ELF-1 (cell line): ENCODE measurements at places on chromosomes 2 and 18.
A peak's percentile ranks its signal among the peaks of the same experiment; 100 is the strongest.

DNA sequence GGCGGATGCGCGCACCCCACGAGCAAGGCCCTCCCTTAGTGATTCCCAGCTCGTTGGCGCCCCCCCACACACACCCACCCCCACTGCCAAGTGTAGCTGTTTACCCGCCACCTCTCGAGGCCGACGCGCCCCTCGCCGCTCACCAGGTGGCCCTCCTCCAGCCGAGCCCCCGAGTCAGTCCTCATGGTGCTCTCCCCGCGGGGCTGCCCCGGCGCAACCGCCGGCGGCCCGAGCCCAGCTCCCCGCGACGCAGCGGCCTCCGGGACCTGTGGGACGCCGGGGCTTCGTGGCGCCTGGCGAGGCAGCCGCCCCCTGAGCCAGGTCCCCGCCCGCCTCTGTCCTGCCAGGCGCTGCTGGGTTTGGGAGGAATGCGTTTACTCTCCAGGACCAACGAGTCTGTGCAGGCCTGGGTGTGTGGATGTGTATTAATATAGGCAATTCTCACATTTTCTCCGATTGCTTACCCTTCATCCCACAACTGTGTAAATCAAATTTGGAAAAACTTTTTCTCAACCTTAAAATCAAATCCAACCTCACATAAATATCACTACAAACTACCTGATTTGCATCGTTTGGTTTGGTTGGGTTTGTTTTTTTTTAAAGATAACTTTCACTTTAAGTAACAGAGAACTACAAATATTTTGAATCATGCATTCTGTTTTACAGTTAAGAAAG is at the start of gene TMEM237:
Gene TMEM237 (minus strand): TSS at position 288 of the 675 bp plus-strand sequence. CDS start 103 bp downstream, at position 185.
- DNase-seq = peak; percentile 32

DNA sequence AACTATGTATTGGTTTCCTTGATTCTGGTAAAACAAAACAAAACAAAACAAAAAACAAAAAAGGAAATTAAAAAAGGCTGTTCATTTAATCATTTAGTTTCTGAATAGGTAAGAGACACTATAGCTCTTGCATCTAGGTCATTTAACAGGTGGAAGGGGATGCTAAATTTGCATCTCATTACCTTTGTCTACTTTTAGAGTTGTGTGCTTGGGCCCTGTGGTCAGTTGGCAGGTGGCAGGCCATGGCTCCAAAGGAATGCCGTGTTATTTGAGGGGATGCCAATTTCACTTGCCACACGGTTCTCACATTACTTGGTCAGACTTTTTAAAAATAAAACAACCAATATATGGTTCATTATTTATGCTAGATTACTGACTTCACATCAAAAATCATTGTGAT is 9.2 kb downstream of the GALNT13 start:
- no peak for DNase-seq

DNA sequence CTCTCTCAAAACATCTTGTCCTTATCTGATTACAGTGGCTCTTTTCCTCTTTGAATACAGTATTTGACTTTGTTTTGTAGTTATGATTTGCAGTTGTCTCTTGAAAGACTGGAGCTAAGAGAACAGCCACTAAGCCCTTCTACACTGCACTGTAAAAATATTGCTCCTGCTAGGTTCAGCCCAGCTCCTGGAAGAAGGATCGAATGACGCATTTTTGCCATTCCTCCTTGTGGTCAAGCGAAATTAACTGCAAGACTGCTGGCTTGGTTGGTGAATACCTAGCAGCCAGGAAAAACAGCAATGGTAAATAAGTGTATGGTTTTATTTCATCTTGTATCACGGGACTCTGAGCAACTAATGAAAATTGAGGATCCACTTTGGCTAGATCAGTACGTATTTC is 407.8 kb upstream of the CDH2 start:
- DNase-seq = peak; percentile 53

GRCh38 chr2:75003773-75004172 is 45.3 kb downstream of the POLE4 start:
- DNase-seq = no peak

DNA sequence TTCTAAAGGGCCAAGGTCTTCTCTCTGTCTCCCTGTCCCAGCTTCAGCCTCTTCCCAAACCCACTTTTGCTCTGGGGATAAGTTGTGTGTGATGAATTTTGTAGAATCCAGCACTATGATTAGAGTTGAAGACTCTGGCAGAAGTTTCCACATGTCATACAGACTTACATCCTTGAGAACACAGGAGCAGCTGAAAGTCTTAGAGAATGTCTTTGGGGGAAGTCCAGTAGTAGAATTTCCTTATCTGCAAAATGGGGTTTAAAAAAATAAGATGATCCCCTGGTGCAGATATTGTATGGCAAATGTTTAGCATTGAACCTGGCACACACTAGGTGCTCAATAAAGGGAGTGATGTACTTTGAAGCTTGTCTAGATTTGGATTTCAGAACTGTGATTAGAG is 65.2 kb downstream of the TMEM247 start:
- DNase-seq = no peak

DNA sequence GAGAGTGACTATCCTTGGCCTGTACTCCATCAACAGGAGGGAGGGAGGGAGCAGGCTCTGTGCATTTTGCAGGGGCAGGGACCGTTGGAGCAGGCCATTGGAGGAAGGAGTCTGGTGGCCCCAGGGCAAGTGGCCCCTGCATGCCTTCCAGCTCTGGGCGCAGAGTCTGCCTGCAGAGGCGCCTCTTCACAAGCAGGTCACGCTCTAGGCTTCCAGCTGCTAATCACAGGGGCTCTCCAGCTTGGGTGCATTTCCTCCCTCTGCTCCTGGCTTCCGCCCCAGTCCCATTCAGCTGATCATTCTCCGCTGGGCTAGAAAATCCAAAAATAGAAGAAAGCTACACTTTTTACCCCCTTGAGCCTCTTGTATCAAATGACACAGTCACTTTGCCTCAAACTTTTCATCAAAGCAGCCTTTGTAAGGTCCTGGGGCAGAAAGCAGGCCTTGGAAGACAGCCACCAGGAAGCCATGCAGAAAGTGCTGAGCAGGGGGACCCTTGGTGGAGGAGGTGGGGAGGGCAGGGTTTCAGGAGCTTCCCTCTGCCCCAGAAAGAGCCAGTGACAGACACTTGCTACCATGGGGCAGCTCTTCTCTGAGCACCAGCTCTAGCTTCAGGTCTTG is 11.3 kb downstream of the TMEM247 start:
- peak; percentile 72 for DNase-seq

GRCh38 chr18:58662118-58662517 is 9.1 kb upstream of the MALT1 start:
- no peak for DNase-seq

DNA sequence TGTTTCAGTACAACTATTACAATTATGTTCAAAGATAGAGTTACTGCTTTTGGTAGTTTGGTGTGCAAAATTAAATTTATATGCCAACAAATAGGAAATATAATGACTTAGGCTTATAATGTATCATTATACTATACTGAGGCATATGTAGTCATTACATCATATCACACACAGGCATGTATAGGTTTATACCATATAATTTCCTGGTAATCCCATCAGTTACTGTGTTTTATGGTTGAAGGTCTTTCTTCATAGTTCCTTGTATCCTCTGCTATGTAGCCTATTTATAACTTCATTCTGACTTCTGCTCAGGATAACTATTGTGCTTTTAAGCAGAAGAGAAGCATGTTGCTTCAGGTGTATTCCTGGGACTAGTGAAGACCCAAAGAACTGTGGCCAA is 110.5 kb downstream of the ZNF407 start:
- no peak for DNase-seq

DNA sequence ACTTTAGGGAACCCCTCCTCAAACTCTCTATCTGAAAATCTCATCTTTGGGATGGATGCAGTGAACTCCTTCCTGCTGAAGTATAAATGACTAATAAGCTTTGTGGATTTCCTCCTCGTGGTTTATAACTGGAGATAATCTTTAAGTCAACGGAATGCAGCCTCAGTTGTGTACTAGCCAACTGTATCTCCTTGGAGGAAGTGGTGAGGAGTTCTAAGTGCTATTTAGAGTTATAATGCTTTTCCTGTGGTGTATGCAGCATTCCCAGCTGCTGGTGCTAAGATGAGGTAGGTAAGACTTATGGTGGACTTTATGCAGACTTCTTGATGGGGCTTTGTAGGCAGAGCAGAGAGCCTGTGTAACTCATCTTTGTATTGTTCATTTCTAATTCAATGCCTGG is 90.9 kb downstream of the LYPD6B start:
- DNase-seq = no peak

GRCh38 chr18:79798346-79798998 is 734 bp downstream of the KCNG2 start:
- DNase-seq = no peak

DNA sequence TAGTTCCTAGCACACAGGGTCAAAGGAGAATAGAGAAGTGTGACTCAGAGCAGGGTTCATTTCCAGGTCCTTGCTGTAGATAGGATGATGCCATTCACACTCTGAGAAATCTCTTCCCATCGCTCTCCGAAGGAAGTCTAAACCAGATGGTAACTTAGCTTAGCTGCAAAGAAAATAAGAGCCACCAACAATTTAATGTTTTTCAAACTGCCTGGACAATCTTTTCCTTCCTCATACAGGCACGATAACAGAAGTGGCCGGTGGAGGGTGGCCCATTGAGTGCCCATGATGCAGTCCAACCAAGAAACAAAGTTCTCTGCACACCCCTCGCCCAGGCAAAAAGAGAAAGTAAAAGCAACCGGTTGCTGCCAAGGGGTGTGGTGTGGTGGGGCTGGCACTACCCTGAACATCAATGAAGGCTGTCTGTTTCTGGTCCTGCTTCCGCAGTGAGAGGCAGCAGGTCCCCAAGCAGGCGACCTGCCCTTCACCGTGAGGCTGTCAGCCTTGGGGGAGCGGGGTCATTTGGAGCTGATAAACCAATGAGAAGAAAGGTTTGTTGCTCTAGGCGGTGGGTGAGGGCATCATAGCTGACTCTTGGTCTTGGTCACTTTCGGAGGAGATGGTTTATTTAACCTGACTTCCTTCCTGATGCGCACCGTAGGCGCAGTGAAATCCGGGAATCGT is 105.6 kb upstream of the CD302 start:
- DNase-seq = no peak

GRCh38 chr2:86027196-86027921 is 78.3 kb downstream of the POLR1A start:
- no peak for DNase-seq

- DNase-seq = peak; percentile 5
These were observed 160.8 kb downstream of the FTCDNL1 start for GRCh38 chr2:199690225-199690624.

GRCh38 chr2:52510432-52510831 is 1257.2 kb upstream of the CHAC2 start:
- no peak for DNase-seq

DNA sequence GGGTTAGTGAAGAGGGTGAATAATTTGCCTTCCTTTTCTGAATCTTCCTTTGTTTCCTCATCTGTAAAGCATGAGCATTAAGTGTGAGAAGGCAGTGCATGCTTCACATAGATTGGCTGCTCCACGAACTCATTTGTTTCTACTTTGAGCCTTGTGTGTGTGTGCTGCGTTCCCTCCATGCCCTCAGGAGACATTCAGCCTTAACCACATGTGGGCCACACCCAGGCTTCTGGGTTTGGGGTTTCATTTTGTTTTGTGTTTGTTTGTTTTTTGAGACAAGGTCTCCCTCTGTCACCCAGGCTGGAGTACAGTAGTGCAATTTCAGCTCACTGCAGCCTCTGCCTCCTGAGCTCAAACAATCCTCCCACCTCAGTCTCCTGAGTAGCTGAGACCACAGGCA is 843.3 kb downstream of the GALR1 start:
- DNase-seq = no peak

- DNase-seq = no peak
These were observed 70.5 kb downstream of the ZFP36L2 start for GRCh38 chr2:43155851-43156411.

GRCh38 chr2:219448099-219448775 is 13.6 kb downstream of the SPEG start:
- DNase-seq = peak; percentile 60

DNA sequence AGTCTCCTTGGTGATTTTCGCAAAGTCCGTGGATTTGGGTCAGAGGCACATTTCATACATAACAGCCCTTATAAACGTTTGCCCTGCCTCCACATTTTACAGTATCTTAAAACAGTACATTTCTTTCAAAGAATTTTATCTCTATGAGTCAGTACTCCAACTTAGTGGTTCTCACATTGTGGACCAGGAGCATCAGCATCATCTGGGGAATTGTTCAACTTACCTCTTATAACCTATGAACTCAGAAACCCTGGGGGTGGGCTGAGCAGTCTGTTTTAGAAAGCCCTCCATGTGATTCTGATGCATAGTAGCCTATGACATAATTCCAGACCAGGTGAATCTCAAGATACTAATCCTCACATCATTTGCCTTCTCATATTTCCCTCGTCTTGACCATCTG is 12.4 kb downstream of the SUPT7L start:
- DNase-seq = no peak

- DNase-seq = peak; percentile 41
These were observed 337.5 kb downstream of the GULP1 start for GRCh38 chr2:188628989-188629752.
